ENCODE measurements at places on chromosomes 2 and 18.

- DNase-seq: no peak
These were observed 216.3 kb downstream of the ANAPC1 start for GRCh38 chr2:111667542-111668273.

DNA sequence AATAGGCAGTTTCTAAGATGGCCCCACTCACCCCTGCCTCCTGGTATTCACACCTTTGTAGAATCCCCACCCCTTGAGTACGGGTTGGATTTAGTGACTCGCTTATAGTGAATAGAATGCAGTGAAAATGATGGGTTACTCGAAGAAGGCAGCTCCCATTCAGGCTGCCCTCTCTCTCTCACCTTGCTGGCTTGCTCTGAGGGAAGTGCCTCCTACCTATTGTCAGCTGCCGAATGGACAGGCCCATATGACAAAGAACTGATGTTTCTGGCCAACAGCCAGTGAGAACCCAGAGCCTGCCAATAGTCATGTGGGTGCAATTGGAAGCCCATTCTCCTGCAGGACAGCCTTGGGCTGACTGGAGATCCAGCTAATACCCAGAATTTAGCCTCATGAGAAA is 22.1 kb upstream of the RNF103 start:
- no peak for DNase-seq

DNA sequence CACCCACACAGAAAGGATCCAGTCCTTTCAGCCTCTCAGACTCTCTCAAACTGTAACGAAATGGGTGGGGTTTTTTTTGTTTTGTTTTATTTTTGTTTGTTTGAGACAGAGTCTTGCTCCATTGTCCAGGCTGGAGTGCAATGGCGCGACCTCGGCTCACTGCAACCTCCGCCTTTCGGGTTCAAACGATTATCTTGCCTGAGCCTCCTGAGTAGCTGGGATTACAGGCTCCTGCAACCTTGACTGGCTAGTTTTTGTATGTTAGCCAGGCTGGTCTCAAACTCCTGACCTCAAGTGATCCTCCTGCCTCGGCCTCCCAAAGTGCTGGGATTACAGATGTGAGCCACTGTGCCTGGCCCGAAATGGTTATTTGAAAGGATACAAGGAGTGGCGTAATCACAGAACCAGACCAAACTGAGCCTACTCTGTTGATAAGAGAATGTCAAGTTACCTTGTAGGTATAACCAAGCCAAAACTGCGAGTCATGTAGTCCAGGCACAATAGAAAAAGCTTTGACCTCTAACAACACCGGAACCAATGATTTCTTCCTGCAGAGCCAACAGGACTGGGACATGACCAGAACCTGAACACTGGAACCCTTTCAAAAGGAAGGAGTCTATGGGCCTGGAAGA is 72.5 kb downstream of the NCAPH start:
- no peak for DNase-seq

GRCh38 chr2:97653473-97653872 is 7.6 kb downstream of the COX5B start:
- DNase-seq: no peak

DNA sequence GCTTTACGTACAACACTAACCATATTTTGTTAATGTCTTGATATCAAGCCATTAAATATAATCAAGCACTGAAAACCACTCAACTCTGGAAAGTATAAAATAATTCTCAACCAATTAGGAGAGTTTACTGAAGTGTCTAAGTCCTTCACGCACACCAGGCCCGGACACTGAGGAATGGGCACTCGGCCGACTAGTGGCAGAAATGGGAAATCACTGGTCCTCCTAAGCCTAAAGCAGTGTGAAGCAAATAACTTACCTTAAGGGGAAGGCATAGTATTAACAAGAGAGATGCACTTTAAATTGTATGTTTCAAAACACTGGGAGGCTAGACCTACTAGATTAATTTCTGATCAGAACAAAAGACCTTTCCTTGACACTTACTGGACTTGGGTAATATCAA is 45.7 kb downstream of the FAM210A start:
- DNase-seq: no peak

DNA sequence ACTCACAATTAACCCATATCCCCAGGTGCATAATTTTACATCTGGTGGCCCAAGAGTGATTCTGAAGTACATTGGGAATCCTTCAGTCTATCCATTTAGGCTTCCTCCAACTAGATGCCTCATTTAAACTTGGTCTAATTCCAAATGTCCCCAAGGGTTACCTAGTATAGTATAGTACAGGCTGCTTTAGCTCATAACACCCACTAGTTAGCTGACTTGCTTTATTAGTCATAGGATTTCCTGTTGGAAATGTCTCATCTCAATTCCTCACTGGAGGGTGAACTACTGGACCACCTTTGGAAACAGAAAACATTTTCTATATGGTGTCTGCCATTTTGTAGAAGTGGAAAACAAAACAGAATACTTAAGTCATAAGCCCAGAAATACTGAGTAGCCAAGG is 202.5 kb upstream of the SESTD1 start:
- no peak for DNase-seq

GRCh38 chr18:46686186-46686585 is 29.2 kb upstream of the LOXHD1 start:
- no peak for DNase-seq

- no peak for DNase-seq
These were observed 80.1 kb downstream of the CCDC85A start for GRCh38 chr2:56263876-56264275.

DNA sequence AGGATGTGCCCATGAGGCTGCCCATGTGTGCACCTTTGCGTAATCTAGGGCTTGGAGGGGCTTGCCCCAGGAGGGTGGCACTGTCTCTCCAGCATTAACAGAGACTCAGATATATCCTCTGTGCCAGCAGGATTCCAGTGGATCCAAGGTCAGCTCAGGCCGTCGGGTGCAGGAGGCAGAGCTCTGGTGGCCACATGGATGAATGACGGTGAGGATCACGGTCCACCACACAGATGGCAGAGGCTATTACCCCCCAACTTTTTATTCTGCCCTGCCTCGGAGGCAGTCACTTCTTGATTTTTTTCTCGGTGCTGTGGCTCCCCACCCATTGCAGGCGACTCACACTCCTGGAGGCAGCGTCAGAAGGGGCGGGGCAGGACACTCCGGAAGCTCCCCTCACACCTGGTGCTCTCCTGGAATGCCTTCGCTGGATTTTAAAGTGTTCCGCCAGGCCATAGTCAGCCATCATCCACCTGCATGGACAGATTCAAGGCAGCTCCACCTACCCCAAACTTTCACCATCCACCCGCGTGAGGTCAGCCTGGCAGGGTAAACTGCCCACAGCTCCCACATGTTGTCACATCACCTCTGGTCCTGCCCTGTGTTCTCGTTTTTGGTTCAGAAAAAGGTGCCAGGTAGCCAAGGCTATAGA is 602.9 kb upstream of the RAB6C start:
- DNase-seq: no peak

DNA sequence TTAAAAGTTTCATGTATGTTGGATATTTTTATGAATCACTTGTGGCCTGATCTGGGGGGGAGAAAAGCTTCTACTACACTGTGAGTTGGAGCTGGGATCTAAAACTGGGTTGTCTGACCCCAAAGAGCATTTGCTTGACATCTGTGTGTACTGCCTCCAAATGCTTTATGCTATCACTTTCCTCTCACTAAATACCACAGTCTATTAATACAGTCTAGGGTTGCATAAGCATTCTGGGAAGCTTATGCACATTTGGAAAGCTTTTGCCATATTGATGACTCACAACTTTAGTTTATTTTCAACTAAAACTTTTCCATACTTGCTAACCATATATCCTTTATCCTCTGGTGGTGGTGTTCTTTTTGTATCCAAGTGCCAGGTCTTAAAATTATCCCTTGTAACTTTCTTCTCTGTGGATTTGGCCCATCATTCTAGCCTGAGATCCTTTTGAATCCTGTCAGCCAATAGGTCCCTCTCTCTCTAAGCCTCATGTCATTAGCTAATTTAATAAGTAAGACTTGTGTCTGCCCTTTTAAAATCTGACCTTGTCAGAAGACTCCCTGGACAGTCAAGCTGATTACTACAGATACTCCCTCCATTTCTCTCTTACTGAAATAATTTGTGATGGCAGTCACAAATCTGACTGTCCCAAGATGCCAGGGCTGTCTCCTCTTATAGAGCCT is 72.7 kb downstream of the NXPH2 start:
- DNase-seq: peak; percentile 6
